CD4-positive, alpha-beta T cell (primary cell): ENCODE measurements at places on chromosomes 1 and 21. TPM values are rescaled to one million over a fixed set of nuclear protein-coding genes. Genes with fewer than 3 reads are reported as not detected.

DNA sequence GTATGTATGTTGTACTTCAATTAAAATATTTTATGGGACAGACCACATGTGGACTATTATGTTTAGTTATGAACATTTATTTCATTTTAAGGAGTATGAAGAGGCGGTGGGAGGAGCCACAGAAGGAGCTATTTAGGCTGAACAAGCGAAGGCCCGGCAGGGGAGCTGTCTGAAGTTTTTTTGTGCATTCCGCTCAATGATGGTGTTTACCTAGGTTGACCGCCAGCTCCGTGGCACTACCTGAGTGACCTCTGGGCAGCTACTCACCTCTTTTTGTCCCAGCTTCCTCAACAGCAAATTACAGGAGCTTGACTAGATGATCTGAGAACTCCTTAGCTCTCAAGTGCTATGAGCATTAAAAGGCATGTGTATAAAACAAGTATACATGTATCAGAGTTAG lies 32.7 kb upstream of the C1orf198 start:
- no peak for DNase-seq

Gene FMN2
- not detected for total RNA-seq

DNA sequence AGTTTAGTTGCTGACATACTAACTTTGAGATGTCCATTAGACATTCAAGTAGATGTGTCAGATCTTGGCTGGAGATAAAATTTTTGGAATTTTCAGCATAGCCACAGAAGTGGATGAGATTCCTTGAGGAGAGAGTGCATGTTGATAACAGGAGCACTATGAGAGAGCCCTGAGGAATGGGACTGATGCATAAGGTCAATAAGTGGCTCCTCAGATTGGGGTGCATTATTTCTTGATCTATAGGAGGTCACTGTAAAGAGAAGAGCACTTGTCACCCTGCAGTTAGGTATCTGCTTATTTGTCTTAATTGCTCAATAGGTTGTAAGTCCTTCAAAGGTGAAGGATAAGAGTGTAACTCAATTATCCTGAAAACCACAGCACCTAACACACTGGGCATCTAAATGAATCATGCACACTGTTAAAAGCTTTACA lies 52.0 kb upstream of the TACSTD2 start:
- DNase-seq, result no peak

Gene FAM163A
- 0.17 TPM for total RNA-seq

Gene ACTA1
- total RNA-seq, result not detected

Gene DDR2
- 0.42 TPM for total RNA-seq
